Stimulated activated naive CD8-positive, alpha-beta T cell treated with anti-CD3 and anti-CD28 coated beads, Interleukin-15, amount 100 ng/mL, for 72 hours (primary cell): ENCODE measurements at places on chromosomes 3 and 15.

GRCh38 chr3:11054739-11055438 is 62.3 kb downstream of the SLC6A1 start:
- DNase-seq: no peak

DNA sequence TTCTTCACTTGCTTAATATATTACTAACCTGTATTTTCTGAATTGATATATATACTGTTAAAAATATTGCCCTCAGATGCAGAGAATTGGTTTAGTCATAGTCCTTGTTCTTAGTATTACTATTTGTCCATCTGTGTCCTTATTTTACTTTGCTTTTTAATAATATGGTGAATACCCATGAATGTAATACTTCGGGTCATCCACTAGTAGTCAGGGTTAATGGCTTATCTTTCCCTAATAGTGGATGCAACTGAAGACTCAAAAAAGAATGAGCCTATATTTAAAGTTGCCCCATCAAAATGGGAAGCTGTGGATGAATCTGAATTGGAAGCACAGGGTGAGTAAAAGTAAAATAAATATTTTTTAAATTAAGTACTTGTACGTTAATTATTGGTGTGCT is 36.5 kb downstream of the U2SURP start:
- DNase-seq: no peak

DNA sequence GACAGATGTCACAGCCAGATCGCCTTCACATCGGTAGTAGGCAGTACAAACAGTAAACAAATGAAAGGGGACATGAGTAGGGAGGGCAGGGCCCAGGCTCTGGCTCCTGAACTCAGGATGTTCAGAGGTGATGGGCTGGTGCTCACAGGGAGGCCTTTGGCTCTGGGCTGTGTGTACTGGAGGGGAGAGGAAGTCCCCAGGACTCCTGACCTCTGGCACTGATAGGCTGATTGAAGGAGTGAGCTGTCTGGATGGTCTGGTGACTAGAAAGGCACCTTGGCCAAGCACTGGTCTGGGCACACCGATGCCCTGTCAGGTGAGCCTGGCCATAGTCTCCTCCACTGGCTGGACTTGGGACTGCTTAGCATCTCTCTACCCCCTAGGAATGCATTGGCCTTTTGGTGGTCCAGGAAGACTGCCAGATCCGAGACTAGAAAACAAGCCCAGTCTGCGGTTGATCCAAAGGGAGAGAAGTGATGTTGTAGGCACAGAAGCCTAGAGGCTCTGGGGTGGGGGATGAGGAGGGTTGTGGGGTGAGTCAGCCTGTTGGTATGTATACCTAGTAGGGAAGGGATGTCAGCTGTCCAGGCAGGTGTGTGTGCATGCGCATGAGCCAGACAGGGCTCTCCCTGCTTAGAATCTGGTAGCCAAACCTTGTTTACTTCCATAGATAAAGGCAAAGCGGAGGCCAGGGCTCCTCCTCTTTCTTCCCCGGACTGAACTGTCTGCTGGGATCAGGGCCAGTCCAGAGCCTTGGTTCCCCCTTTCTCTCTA is 1.9 kb downstream of the SPINT1 start:
- DNase-seq: no peak

- no peak for DNase-seq
Observed at GRCh38 chr15:29942143-29942542, 119.9 kb upstream of the TJP1 start.

DNA sequence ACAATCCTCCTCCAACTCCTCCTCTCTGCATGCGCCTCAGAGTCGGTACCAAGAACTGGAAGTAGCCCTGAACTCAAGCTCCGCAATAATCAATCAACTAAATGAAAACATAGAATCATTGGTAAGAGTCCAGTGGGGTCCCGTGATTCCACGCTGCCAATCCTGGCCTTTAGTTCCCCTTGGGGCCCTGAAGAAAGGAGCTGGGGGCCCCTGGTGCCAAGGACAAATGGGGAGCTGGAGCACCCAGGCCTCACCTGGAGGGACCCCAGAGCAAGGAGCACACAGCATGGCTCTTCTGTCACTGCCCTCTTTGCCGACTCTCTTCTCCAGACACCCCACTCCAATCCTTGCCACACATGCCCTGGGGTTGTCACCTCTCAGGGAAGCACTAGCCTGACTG is 80.3 kb downstream of the ADAMTS7 start:
- no peak for DNase-seq

DNA sequence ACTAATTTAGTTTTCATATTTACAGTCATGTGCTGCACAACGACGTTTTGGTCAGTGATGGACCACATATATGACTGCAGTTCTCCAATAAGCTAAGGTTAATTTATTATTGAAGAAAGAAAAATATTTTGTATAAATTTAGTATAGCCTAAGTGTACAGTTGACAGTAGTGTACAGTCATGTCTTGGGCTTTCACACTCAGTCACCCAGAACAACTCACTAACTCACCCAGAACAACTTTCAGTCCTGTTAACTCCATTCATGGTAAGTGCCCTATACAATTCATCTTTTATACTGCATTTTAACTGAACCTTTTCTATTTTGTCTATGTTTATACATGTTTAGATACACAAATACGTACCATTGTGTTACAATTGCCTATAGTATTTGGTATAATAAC is 3.8 kb upstream of the GABRR3 start:
- no peak for DNase-seq

- no peak for DNase-seq
Observed at GRCh38 chr3:60301142-60301541, 950.1 kb downstream of the FHIT start.

DNA sequence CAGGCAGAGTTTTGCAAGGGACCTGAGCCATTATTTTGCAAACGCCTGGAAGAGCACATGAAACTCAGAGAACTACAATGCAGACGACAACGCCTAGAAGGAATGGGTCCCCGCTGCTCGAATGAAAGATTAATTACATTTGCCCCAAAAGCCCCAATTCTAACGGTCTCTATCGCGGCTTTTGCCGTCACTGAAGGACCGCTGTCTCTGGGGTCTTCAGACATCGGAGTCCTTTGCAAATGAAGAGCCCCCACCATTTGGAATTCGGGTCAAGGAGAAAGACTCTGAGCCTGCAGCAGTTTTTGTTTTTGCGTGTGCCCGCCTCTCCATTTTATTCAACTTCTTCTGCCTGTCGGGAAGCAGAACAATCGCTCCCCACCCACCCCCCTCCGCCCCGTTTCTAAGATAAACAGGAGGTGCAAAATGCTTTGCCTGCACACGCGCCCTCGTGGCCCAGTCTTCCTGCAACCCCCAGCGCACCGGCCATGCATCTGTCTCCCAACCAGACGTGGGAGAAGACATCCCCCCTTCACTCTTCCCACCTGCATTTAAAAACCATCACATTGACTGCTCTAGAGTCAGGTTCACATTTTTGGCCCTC is 13.5 kb downstream of the SOX2 start:
- no peak for DNase-seq

DNA sequence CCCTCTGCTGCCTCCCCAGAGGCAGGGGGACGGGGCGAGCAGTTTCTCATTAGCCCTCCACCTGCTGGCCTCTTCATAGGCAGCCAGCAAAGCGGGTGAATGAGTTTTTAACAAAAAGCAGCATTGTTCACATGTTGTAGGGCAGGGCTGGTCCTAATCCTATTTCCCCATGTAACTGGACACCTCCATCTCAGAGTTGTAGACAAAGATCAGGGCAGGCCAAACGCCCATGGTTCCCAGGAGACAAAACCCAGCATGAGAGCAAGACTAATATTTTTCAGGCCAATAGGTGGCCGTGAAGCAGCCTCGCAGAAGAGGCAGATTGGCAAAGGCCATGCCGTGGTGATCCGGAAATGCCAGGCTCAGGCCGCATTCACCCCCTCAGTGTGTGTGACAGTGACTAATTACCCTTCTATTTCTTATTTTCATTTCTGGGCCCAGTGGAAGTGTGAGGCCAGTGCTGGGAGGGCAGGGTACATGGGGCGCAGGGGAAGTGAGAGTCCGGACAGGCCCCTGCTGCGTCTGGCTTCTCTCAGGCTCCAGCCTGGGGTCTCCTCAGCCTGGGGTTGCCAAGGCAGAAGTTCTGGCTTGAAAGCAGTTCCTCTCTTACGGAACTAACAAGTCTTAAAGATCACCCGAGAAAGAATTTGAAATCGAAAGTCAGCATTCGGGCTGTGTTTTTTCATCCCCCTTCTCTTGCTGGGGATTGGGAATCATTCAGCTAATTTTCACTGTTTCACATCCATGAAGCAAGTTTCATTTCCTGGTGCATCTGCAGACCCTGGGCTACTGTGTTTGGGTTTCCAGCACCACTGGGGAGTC is 64.8 kb downstream of the BOC start:
- DNase-seq: no peak

DNA sequence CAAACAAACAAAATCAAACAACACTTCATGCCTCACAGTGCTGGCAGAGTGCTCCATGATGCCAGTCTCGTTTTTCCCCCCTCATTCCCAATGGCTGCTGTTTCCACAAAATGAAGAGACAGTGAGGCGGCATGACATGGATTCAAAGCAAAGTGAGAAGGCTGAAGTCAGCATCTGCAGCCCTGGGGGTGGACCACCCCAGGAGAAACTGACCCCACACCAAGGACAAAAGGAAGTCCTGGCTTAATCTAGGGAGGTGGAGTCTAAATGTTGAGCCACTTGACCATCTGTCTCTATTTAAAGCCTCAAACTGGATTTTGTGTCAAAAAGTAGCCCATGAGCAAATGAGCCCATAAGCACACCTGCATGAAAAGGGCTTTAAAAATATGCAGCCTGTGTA is 151.2 kb upstream of the RORA start:
- DNase-seq: no peak

GRCh38 chr15:48278666-48279065 is 52.6 kb upstream of the DUT start:
- DNase-seq: no peak

DNA sequence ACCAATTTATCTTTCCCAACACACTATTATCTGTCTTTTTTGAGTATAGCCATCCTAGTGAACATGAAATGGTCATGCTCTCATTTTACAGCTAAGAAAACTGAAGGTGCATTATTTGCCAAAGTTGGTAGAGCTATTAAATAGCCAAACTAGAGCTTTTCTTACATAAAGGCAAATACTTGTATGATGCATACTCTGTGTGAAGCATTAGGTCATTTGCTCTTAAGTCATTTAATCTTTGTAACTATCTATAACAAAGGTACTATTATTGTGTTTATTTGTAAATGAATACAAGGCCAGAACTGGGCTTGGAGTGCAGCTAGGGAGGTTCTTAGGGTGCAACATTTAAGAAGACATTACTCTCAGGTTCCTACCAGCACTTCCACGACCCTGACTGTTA is 123.7 kb downstream of the THSD4 start:
- no peak for DNase-seq

- DNase-seq: no peak
Observed at GRCh38 chr3:17401912-17402311, 340.5 kb downstream of the TBC1D5 start.

DNA sequence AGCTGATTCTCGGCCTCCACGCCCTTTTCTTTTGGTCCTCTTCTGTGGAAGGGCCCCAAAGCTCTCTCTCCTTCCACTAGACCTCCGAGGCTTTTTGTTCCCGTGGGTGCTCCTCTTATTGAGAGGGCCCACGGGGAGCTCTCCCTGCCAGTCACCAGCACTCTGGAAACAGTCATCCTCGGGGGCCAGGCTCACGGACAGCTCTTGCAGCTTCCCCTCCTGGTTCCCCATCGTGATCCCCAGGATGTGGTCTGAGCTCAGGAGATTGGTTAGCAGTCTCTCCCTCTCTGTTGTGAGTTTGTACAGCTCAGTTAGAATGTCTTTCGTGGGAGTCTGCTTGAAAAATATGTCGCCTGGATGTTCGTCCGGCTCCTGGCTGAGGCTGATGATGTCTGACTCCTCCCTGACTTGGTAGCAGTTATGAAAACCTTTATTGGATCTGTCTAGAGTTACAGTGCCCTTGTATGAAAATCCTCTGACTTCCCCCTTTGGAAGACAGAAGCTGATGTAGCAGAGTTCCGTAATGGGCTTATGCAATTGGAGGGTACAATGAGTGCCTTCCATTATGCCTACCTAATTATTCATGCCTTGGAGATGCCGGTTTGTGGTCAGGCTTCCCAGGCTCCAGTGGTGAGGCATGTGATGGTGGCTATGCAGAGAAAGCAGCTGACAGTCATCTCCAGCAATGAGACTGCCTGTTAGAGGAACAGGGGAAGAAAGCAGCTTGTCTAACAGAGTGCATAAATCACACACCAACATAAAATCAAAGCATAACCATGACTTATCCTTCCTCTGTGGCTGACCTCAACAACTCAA is 40.0 kb downstream of the FMN1 start:
- DNase-seq: no peak

DNA sequence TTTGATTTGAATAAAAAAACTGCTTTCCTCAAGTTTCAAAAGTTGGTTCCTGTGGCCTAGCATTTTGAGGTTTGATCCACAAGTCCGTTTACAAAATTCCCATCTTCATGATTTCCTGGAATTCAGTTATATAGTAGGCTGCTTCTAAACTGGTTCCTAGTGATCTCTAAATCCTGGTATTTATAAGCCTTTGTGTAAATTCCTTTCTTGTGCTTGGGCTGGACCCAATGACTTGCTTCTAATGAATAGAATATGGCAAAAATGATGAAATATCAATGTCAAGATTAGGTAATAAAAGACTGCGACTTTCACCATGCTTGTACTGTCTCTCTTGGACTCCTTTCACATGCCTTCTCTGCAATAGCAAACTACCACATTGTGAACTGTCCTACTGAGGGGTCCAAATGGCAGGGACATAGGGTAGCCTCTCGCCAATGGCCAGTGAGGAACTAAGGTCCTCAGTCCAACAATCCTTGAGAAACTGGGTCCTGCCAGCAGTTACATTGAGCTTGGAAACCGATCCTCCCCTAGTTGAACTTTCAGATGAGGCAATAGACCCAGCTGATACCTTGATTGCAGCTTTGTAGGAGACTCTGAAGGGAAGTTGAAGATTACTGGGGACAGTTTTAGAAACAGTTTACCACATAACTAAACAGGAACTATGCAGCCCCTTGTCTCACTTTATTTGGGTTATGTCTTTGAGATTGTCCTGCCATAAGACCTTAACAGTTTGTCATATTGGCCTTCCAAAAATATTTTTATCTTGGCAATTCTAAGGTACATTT is 303.9 kb upstream of the TBC1D5 start:
- no peak for DNase-seq

DNA sequence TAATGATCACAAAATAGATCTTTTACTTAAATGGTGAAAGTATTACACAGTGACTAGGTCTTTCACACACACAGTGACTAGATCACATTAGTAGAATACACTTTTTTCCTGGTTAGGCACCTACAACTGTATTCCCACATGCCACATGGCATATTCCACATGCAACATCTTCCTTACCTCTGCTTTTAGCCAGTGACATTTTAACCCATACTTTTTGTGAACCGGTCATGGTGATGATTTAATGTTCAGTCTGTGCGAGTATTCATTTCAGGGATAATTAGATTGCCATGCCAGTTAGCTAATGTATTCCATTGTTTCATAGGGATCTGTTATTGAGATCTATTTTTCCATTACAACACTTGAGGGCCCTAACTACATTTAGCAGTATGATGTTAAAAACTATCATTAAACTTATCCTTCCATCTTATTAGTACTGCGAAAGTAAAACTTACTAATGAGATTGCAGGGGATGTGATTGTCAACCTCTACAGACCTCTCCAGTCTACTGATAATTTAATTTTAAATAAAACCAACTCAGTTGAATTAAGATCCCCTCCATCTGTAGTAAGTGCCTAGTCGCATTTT is 28.3 kb downstream of the TSEN2 start:
- no peak for DNase-seq

GRCh38 chr3:12816521-12817342 is 20.3 kb downstream of the CAND2 start:
- DNase-seq: no peak

- DNase-seq: no peak
Observed at GRCh38 chr15:47367726-47368390, 349.4 kb upstream of the SEMA6D start.

- no peak for DNase-seq
Observed at GRCh38 chr3:38362825-38363224, 16.2 kb downstream of the XYLB start.

GRCh38 chr3:15815696-15816095 is 17.9 kb upstream of the ANKRD28 start:
- DNase-seq: no peak
